ENCODE measurements at places on chromosomes 13 and 19. TPM values are rescaled to one million over a fixed set of nuclear protein-coding genes. Genes with fewer than 3 reads are reported as not detected.
A peak's percentile ranks its signal among the peaks of the same experiment; 100 is the strongest.

GRCh38 chr19:2906631-2907195 is 6.0 kb downstream of the ZNF57 start:
- DNase-seq = no peak

DNA sequence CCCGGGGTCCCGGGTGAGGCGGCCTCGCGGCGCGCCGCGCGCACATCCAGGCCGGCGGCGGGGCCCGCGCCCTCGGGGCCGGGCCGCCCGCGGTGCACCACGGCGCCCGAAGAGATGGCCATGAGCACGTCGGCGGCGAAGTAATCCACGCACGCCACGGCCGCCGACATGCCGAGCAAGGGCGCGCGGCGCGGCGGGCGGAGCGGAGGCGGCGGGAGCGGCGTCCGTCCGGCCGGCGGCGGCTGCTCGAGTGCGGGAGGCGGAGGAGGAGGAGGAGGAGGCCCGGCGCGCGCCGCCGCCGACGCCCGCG is at the start of gene KLF16:
TSS of gene KLF16 (minus strand) at position 252 of the 310 bp plus-strand sequence. CDS start at position 170, 82 bp downstream.
- DNase-seq = no peak

DNA sequence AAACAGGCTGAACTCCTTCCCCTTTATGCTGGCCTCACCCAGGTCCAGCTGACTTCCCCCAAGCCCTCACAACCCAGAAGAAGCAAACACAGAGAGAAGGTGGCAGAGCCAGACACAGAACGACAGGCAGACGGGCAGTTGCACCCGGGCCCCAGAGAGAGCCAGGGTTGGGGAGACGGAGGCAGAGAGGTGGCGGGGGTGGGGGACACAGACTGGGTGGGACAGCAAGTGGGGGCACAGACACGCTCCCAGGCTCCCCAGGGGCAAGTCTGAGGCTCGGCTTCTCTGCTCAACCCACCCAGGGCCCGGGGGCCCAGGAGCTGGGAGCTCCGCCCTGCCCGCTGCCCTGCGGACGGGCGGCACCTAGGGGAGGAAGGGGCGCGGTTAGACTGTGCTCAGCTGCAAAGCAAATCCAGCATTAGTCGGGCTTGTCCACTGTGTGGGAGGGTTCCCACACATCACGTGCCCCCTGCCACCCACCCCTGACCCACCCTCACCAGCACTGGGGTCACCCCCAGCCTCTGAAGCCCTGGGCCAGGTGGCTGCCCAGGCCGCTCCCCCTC is 31.3 kb upstream of the ASF1B start:
- DNase-seq = no peak

DNA sequence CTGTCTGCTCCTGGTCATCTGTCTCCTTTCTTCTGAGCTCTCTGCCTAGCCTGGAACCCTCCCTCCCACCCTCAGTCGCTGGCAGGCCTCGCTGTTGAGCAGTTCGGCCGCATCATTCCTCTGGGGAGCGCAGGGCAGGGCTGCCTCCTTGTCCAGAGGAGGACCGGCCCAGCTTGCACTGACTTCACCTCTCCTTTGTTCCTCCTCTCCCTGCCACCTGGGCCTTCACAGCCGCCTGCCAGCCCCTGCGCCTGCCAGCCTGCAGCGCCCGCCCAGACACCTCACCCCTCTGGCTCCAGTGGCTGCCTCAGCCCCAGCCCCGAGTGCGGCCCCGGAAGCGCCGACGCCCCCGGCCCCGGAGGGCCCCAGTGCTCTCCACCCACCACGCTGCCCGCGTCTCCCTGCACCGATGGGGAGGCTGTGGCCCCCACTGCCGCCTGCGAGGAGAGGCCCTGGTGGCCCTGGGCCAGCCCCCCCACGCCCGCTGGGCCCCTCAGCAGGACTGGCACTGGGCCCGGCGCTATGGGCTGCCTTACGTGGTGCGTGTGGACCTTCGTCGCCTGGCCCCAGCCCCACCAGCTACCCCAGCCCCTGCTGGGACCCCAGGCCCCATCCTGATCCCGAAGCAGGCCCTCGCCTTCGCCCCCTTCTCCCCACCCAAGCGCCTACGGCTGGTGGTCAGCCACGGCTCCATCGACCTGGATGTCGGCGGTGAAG is 7.2 kb downstream of the KMT5C start:
- DNase-seq = no peak

- no peak for DNase-seq
Measured at GRCh38 chr19:18440415-18440877, 2.5 kb upstream of the ISYNA1 start.

GRCh38 chr13:52411629-52412028 is 5.7 kb upstream of the THSD1 start:
- no peak for DNase-seq

GRCh38 chr19:31289976-31290375 is 59.3 kb downstream of the TSHZ3 start:
- DNase-seq = no peak

DNA sequence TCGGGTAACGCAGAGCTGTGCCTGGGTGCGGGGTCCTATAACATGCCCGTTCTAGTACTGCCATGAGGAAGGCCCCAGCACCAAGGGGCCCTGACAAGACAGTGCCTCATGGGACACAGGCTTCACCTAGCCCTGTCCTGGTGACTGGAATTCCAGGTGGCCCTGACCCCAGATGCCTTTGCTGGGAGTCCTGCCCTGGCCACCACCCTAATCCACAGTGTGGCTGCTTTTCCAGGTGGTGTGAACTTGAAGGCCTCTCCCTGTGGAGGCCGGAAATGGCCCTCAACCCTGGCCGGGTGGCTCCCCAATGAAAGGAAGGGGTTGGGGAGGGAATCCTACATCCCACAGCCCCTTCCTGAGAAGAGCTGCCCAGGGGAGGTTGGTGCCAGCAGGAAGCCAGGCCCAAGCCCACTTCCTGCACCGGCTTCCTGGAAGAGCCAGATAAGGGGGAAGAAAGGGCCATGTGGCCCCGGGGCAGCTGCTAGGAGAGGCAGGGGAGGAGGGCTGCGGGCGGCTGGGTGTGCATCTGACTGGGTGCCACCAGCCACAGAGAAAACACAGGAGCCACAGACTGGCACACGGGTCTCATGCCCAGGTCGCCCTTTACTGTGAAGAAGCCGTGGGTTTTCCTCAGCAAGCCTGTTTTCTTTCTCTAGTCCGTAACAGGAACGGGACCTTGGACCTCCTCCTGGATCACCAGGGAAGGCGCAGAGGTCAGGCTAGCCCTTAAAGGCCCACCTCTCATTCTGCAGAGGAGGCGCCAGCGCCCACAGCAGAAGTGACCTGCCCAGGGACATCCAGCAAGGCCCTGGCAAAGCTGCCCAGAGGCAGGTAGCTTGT is 4.7 kb downstream of the LSM4 start:
- DNase-seq = no peak

DNA sequence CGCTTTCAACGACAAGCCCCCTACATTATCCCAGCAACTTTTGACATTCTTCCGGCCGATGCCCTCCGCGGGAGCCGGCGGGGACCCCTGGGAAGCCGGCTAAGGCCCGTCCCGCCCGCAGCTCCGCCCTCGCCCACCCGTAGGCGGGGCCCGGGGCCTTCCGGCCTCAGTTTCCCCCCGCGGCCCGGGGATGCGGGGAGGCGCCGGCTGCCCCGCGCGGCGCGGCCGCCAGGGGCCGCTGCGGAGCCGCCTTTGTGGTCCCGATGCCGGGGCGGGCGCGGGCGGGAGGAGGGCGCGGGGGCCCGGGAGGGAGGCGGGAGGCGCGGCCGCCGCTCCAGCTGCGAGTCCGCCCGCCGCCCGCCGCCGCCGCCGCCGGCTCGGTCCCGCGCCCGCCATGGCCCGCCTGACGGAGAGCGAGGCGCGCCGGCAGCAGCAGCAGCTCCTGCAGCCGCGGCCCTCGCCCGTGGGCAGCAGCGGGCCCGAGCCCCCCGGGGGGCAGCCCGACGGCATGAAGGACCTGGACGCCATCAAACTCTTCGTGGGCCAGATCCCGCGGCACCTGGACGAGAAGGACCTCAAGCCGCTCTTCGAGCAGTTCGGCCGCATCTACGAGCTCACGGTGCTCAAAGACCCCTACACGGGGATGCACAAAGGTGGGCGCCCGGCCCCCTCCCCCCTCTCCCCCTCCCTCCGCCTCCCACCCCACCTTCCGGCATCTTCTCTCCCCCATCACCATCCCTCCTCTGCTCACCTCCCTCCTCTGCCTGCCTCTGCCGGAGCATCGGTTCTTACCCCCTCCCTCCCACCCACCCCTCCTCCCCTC is at the start of gene CELF5:
TSS of gene CELF5 (plus strand) at position 316 of the 823 bp plus-strand sequence. CDS start at position 395, 79 bp downstream.
- peak; percentile 21 for DNase-seq

DNA sequence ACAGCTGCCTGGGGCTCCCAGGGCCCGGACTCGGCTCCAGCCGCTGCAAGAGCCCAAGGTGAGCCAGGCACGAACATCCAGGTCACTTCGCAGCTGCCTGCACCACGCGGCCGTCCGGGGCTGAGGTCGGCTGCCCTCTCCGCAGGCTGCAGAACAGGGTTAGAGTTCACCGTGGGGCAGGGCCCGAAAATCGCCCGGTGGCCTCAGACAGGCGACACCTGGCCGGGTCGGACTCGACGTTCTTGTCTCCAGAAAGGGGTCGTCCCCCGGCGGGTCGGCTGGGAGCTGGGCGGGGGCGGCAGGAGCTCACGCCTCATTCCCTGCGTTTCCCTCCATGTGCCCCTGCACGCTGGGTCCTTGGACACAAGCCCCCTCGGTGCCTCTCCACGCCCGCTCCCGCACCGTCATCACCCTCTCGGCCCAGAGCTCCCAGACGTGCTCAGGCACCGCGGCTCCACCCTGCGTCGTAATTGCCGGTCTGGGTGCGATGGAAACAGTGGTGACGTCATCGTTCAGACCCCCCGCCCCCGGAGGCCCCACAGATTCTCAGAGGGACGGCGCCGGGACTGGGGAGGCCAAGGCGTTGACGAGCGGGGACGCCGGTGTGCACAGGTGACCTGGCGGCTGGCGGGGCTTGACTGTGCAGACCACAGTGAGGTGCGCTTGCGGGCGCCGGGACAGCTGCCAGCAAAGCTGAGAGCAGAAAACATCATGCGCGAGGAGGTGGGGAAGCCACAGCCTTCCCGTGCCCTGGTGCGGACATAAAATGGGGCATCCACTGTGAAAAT is 4.0 kb upstream of the GRIN3B start:
- DNase-seq = no peak

- DNase-seq = no peak
Measured at GRCh38 chr13:91086936-91087716, 260.4 kb upstream of the MIR17HG start.

DNA sequence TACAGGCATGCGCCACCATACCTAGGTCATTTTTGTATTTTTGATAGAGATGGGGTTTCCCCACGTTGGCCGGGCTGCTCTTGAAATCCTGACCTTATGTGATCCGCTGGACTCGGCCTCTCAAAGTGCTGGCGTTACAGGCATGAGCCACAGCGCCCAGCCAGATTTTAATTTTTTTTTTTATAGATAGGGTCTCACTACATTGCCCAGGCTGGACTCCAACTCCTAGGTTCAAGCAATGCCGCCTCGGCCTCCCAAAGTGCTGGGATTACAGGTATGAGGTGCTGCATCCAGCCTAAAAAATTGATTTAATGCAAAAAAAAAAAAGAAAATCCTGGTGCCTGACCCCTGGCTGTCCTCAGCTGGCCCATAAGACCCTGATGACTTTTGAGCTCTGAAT is 24.9 kb upstream of the CERS4 start:
- no peak for DNase-seq

DNA sequence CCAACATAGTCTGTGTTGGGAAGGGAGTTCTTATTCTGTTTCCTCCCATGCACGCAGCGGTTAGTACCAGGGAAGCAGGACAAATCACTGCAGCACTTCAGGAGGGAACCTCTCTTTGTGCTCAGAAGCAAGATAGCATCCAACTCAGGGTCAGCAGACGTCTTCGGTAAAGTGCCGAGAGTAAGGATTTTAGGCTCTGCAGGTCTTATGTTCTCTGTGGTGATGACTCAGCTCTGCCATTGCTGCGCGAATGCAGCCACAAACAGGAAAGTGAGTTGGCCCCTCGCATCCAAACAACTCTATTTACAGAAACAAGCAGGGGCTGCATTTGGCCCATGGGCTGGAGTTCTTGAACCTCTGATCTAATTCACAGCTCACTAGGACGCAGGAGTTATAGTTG is 122.1 kb upstream of the SPATA13 start:
- no peak for DNase-seq

DNA sequence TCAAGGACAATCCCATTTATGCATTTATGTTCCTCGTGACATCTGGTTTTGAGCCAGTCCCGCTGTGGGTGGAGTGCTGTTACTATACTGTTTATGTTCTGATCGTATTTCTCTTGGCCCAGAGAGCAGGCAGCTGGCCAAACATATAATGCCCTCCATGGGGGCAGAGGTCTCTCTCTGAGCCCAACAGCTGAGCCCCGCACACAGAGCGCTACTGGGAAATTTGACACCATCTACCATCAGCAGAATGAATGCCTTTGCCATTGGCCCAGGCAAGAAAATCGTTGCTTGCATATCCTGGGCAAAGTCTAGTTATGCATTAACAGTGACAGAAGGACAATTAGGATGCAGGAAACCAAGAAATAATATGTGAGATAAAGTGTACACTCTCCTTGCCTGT is 126.8 kb upstream of the CACNA1A start:
- peak; percentile 24 for DNase-seq

- DNase-seq = no peak
Measured at GRCh38 chr13:98664047-98664446, 87.1 kb upstream of the STK24 start.

DNA sequence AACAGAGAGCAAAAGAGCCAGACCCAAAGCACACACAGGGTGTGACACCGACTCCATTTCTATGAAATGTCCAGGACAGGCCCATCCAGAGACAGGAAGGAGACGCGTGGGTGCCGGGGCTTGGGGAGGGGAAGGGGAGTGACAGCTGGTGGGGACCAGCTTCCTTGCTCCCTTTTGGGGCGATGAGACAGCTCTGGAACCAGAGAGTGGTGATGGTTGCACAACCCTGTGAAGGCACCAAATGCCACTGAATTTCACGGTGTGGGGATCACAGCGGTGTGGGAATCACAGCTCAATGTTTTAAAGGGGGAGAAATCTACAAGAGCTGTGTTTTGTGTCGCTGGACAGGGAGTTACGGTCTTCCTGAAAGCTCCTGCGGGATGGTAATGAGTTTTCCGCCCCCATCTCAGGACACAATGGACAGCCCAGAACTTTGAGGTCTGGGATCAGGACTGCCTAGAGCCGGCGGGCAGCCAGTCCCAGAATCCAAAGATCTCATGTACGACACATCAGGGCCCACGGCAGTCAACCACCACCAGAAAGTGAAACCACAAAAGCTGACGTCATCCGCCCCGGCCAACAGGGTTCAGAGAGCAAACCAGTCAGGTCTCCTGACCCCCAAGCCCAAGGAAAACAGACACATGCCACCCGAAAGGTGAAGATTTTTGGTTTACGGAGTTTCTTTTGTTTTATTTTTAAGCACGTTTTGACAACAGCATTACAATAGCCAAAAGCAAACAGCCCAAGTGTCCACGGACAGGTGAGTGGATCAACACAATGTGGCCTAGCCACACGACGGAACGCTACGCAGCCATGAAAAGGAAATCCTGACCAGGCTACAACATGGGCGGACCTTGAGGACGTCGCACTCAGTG is 7.3 kb downstream of the SGTA start:
- no peak for DNase-seq

VN1R4 gene
- polyA plus RNA-seq = not detected

IGFLR1 gene
- 4.5 TPM for polyA plus RNA-seq

LENG1 gene
- polyA plus RNA-seq = 6.7 TPM

ZNF582 gene
- 9.2 TPM for polyA plus RNA-seq

MBD3L2 gene
- not detected for polyA plus RNA-seq

SIGLEC8 gene
- 0.05 TPM for polyA plus RNA-seq

C1QTNF9 gene
- polyA plus RNA-seq = 0.16 TPM

FXYD7 gene
- polyA plus RNA-seq = 0.56 TPM

FBXO27 gene
- polyA plus RNA-seq = 4.1 TPM

MEF2B gene
- 3.6 TPM for polyA plus RNA-seq
